ENCODE measurements at places on chromosomes 2 and 18. TPM values are rescaled to one million over a fixed set of nuclear protein-coding genes. Genes with fewer than 3 reads are reported as not detected.

Gene AP1S3
- total RNA-seq, result 5.6 TPM

Gene SOWAHC
- total RNA-seq, result 0.14 TPM

Gene CFC1
- not detected for total RNA-seq

Gene KRTCAP3
- total RNA-seq, result 6.1 TPM

Gene SLC19A3
- not detected for total RNA-seq

Gene CROCC2
- total RNA-seq, result not detected

Gene LRATD1
- not detected for total RNA-seq

Gene SLC9A4
- total RNA-seq, result 0.14 TPM

Gene SAG
- total RNA-seq, result 0.05 TPM

Gene MARS2
- total RNA-seq, result 31.4 TPM

Gene KIF3C
- total RNA-seq, result 2.5 TPM

Gene FAP
- not detected for total RNA-seq

Gene GPR45
- total RNA-seq, result not detected

Gene SLC8A1
- not detected for total RNA-seq

Gene ITPRIPL1
- total RNA-seq, result 62.2 TPM

Gene CFAP210
- 0.12 TPM for total RNA-seq

Gene FN1
- 8.8 TPM for total RNA-seq

Gene FAM237A
- not detected for total RNA-seq

Gene SNTG2
- not detected for total RNA-seq

Gene LPIN2
- total RNA-seq, result 57.8 TPM

Gene CNDP1
- 0.57 TPM for total RNA-seq

Gene RAB1A
- 103 TPM for total RNA-seq

Gene TUBB8B
- total RNA-seq, result not detected

Gene NGEF
- not detected for total RNA-seq

Gene USP40
- 20.6 TPM for total RNA-seq

Gene NPAS2
- total RNA-seq, result 0.53 TPM

Gene SKOR2
- total RNA-seq, result not detected

Gene CGREF1
- 0.36 TPM for total RNA-seq

Gene CAPN14
- total RNA-seq, result 1.2 TPM

Gene CABYR
- total RNA-seq, result 2.3 TPM

Gene MROH2A
- not detected for total RNA-seq

Gene REG1B
- not detected for total RNA-seq

Gene PFN4
- total RNA-seq, result not detected

Gene COL6A3
- not detected for total RNA-seq

Gene SERPINB2
- not detected for total RNA-seq

Gene GORASP2
- 99.0 TPM for total RNA-seq

Gene NEDD4L
- 16.5 TPM for total RNA-seq

Gene SLC5A6
- total RNA-seq, result 40.7 TPM

Gene TRABD2A
- 6.6 TPM for total RNA-seq

Gene LBX2
- 1.3 TPM for total RNA-seq

Gene DUSP2
- total RNA-seq, result 30.9 TPM

Gene LYG2
- total RNA-seq, result not detected

Gene LBH
- total RNA-seq, result 206 TPM

Gene SLC14A1
- total RNA-seq, result 1.6 TPM

Gene TTC32
- total RNA-seq, result 14.8 TPM

Gene HOXD1
- total RNA-seq, result not detected

Gene DPP4
- total RNA-seq, result 89.4 TPM

Gene CLEC4F
- total RNA-seq, result 8.9 TPM

Gene SLC16A14
- total RNA-seq, result not detected

Gene CREB1
- 96.8 TPM for total RNA-seq

Gene C1QL2
- not detected for total RNA-seq

Gene GCKR
- total RNA-seq, result not detected

Gene RBM43
- 4.5 TPM for total RNA-seq

Gene FLACC1
- total RNA-seq, result 4.0 TPM

Gene COL4A4
- 0.11 TPM for total RNA-seq

Gene CIB4
- not detected for total RNA-seq

All from natural killer cell treated with Interleukin-12 subunit alpha and Interleukin-12 subunit beta and Interleukin-15 and Interleukin-18, amount 100 ng/mL, for 72 hours (primary cell).